ENCODE measurements at places on chromosomes 3 and 15.

DNA sequence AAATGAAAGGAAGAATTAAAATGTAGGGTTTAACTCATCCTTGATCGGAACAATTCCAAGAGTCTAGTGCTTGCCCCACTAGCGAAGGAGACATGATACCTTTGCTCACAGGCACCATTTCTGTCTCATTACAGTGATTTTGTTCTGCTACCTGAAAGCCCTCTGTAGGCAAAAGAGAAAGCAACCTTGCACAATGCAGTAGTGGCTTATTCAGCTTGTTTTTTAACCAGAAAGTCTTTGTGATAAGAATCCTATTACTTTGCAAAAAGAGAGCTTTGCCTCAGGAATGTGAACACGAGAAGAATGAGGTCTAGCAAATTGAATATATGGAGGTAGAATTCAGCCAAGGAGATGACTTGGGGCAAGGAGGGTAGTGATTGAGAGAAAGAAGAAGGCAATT, 684.4 kb downstream of the GRM7 start:
- no peak for DNase-seq

GRCh38 chr3:42855547-42856380, 19.9 kb downstream of the CYP8B1 start:
- no peak for DNase-seq

DNA sequence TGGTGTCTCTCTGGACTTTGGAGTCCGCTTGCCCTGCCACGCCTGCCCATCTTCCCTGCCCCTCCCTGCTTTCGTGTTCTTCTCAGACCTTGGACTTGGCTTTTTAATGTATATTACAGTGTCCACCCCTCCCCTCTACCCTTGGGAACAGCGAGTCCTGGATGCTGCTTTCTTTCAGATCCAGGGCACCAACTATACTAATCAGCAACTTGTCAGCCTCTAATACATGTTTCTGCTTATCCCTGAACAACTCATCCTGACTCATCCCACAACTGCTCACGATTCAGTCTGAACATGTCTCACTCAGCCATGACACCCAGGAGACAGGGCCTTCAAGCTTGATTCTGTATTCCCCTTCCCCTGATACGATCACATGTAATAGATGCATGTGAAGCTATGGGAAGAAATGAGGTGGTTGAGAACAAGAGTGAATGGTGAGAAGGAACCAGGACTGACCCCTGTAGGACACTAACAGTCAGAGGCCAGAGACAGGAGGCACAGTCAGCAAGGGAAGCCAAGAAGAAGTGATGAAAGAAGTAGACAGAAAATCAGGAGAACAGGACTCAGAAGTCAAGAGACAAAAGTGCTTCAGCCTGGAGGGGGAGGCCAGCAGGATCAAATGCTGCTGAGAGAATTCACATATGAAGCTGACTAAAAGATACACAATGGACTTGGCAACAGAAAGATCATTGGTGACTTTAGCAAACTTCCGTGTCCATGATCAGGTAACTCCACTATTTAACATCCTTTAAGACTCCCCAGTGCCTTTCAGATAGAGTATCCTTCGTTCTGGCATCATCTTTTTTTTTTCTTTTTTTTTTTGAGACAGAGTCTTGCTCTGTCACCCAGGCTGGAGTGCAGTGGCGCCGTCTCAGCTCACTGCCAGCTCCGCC, 35.4 kb downstream of the BCL2L10 start:
- DNase-seq, result no peak

- peak; percentile 56 for DNase-seq
These were observed 587 bp downstream of the PIGX start for GRCh38 chr3:196712514-196713413.

GRCh38 chr3:109774108-109774507, 436.8 kb upstream of the DPPA4 start:
- DNase-seq, result no peak

Data from stimulated activated CD8-positive, alpha-beta memory T cell treated with anti-CD3 and anti-CD28 coated beads, Interleukin-7, amount 100 ng/mL, for 1 hour (primary cell).